Caco-2 (cell line): ENCODE measurements at places on chromosomes 1 and 21.

GRCh38 chr1:16212251-16212961 lies at the start of gene ARHGEF19:
TSS of gene ARHGEF19 (minus strand) at chr1:16212652. CDS start at chr1:16209054, 3,598 bp downstream.
- peak; percentile 66 for DNase-seq
- peaks cover 14% of the 10 kb centered on the region for H3K4me1 ChIP-seq
- H3K27me3 ChIP-seq, result no peaks in the 10 kb centered on the region
- no peaks in the 10 kb centered on the region for H3K36me3 ChIP-seq
- H3K27ac ChIP-seq, result no peak within 1 kb of the TSS

DNA sequence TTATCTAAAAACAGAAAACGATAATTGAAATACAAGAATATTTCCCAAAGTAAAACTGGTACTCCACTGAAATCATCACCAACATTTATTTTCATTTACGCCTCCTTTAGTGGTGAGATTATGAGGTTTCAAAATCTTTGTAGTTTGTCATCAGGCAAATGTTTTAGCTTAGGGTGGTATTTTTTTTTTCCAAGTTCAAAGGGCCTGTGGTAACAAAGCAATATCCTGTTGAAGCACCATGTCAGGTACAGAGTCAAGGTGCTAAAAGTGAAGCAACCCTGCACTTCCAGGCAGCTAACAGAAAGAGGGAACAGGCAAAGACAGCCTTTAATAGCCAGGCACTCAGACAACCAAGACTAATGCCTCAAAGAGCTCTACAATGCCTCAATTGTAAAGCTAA lies 89.2 kb downstream of the JAK1 start:
- H3K36me3 ChIP-seq, result no peaks in the 10 kb centered on the region
- no peaks in the 10 kb centered on the region for H3K27me3 ChIP-seq
- H3K4me3 ChIP-seq, result no peak overlapping the region
- no peak overlapping the region for H3K27ac ChIP-seq
- no peaks in the 10 kb centered on the region for H3K4me1 ChIP-seq

GRCh38 chr1:71166178-71167173 lies 85.6 kb upstream of the ZRANB2 start:
- no peaks in the 10 kb centered on the region for H3K36me3 ChIP-seq
- H3K4me3 ChIP-seq, result no peak overlapping the region
- no peaks in the 10 kb centered on the region for H3K4me1 ChIP-seq
- no peaks in the 10 kb centered on the region for H3K27me3 ChIP-seq

DNA sequence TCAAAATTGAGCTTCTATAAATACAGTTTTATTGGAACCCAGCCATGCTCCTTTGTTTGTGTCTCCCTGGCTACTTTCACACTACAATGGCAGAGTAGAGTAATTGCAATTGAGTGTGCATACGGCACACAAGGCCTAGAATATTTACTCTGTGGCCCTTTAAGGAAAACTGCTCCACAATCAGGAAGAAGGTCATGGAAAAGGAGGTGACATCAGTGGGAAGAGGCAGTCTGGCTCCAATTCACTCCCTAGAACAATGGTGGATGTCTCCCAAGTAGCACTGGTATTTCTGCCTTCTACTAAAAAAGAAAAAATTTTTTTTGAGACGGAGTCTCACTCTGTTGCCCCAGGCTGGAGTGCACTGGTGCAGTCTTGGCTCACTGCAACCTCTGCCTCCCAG lies 51.3 kb downstream of the KRTAP19-8 start:
- no peaks in the 10 kb centered on the region for H3K36me3 ChIP-seq
- H3K4me3 ChIP-seq, result no peak overlapping the region
- no peak overlapping the region for H3K27ac ChIP-seq

DNA sequence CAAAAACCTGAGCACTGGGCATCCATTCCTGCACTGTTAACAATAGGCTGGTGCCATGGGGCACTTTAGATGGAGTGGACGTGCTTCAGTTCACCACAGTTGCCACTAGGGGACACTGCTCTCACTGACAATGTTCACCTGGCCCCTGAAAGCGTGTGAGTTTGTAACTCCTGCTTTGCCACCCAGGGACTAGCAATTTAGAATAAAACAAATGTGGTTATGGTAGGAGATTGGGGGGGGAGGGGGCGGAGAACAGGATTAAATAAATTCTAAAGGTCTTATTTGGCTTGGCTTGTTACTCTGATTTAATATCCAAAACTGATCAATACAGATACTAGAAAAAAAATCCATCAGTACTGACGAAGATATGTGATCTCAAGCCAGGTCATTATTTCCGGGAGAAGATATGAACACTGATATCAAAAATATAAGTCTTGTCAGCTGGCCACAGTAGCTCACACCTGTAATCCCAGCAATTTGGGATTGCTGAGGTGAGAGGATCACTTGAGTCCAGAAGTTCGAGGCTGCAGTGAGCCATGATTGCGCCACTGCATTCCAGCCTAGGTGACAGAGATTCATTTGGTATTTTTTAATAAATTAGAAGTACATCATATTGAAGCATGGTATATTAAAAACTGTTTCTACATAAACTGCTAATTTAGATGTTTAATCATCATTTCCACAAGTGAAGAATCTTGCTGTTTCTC lies 23.2 kb downstream of the INTS7 start:
- no peak overlapping the region for H3K27ac ChIP-seq
- H3K27me3 ChIP-seq, result no peaks in the 10 kb centered on the region
- no peaks in the 10 kb centered on the region for H3K36me3 ChIP-seq
- peak; percentile 74 for DNase-seq
- H3K4me1 ChIP-seq, result peaks cover 25% of the 10 kb centered on the region
